ENCODE measurements at places on chromosomes 6 and 20.

GRCh38 chr20:62493253-62493885 lies 17.6 kb upstream of the GATA5 start:
- DNase-seq: no peak

DNA sequence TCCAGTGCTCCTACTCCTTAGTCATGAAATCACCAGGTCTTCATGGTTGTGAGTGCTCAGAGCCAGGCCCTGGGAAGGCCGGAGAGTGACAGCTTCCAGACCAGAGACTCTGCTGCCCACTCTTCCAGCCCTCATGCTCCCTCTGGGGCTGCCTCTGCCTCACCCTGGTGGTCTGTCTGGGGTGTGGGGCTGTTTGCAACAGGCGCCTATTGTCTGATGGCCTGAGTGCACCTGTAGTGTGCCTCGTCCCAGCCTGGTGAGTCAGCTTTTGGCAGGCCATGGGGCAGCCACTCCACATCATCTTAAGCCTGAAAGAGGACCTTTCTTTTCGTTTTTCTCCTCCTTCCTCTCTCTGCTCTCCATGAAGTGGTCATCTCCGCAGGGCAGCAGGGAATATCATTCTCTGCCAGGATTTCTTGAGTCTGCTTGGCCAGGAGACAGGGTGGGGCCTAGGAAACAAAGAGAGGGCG lies 173.8 kb downstream of the VEGFA start:
- DNase-seq: no peak

- no peak for DNase-seq
Observed at GRCh38 chr20:54004445-54004844, 65.9 kb downstream of the BCAS1 start.

- DNase-seq: no peak
Observed at GRCh38 chr6:163759542-163759941, 345.0 kb downstream of the QKI start.

GRCh38 chr6:159118924-159119323 lies 50.3 kb upstream of the FNDC1 start:
- no peak for DNase-seq

DNA sequence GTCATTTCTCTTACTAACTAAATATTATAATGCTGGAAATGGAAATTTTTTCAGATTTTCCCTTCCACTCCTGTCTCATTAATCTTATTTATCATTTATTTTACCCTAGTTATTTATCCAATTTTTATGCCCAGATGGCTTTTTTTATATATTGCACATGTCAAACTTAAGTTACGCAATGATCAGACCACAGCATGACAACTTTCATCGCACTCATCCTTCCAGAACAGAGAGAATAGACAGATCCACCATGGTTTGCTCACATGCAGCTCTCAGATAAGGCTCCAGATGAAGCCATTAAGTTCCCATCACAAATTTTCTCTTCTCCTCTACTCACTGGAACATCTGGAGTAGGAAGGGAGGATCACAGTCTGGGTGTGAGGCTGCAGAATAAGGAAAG lies 48.7 kb downstream of the MAP7 start:
- DNase-seq: no peak

- DNase-seq: peak; percentile 74
Observed at GRCh38 chr6:12060780-12061609, 48.9 kb downstream of the HIVEP1 start.

- DNase-seq: no peak
Observed at GRCh38 chr20:54070187-54070987, at the start of gene BCAS1. BCAS1 (minus strand) TSS chr20:54070594; CDS start chr20:54058718, 11,876 bp downstream.

- peak; percentile 28 for DNase-seq
Observed at GRCh38 chr20:20837574-20838021, 125.2 kb upstream of the RALGAPA2 start.

DNA sequence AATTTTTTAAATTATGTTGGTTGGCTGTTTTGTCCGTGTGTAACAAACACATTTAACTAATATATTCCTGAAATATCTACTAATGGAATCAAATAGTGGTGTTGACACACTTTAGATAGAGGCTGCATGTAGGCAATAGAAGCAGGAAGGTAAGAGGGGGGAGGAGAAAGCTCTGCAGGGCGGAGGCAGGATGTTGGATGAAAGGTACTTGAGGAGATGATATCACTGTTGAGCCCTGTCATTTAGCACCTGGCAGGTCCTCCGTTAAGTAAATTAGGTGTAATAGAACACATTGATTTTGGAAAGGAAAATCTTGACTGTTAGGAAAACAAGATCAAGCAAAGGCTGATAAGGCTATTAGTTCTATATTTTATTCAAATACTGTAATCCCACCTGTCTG lies 618.7 kb downstream of the PKHD1 start:
- DNase-seq: no peak

DNA sequence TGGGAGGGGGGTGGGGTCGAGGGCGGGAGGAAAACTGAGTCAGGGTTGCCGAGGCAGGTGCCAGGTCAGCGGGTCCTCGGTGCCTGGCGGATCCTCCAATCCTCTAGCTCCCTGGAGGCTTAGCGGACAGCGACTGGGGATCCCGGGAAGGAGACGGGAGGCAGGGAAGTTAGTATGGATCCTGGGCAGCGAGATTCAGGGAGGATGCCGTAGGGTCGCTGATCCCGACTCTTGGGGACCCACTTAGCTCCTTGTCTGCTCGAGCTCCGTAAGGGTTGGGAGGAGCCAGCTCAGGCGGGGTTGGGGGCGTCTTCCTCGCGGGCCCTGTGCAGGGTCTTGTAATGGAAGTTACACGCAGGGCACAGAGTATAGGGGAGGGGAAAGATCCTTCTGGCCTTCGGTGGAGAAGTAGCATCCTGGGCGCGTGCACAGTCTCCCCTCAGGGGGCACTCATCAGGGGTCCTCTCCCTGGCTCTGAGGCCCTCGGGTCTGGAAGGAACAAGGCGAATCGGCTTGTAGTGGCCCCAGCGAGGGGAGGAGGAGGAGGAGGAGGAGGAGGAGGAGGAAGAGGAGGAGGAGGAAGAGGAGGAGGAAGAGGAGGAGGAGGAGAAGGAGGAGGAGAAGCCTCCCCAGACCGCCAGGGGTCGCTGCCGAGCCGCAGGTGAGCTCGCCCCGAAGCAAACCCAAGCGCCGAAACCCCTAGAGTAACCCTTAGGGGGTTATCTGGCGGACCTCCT lies 6.4 kb upstream of the SLC12A5 start:
- DNase-seq: peak; percentile 89

GRCh38 chr6:11040134-11040533 lies 4.0 kb downstream of the ELOVL2 start:
- DNase-seq: no peak

- no peak for DNase-seq
Observed at GRCh38 chr6:5497896-5498578, 236.7 kb downstream of the FARS2 start.

DNA sequence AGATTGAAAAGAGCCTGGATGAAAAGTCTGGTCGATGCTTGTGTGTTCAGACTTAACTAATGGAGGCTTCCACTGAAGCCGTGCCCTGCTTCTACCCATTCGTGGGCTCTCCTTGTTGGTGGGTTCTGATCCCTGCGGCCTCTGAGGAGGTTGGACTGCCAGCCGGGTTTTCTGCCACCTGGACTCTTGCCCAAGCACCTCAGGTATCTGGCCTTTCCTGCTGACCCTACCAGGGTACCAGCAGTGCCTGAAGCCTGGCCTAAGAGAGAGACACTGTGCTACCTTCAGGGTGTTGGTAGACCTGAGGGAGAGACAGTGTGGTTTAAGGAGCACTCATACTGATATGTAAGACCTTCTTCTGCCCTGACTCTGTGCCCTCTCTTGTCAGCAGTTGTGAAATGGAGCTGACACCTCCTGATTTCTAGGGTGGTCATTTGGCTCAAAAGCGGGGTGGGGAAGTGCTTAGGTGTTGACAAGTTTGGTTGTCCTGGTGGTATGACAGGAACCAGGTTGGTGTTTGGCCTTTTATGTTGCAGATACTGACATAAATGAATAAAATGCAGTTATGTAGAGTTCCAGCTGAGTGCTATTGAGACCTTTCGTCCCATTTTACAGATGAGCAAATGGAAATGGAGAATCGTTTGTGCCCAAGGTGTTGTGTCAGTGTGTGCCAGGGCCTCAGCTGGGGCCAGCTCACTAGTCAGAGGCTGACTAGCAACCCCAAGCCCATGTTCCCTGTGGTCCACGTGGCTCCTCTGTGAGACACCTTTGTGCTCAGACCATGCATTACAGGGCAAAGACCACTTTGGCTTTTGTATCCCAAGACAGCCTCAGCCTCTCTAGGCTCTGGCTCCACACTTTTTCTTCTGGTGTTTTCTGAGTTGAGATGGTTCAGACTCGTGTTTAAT lies 3.1 kb downstream of the PLCG1 start:
- peak; percentile 31 for DNase-seq

GRCh38 chr6:155582016-155582991 lies 126.7 kb upstream of the NOX3 start:
- no peak for DNase-seq

DNA sequence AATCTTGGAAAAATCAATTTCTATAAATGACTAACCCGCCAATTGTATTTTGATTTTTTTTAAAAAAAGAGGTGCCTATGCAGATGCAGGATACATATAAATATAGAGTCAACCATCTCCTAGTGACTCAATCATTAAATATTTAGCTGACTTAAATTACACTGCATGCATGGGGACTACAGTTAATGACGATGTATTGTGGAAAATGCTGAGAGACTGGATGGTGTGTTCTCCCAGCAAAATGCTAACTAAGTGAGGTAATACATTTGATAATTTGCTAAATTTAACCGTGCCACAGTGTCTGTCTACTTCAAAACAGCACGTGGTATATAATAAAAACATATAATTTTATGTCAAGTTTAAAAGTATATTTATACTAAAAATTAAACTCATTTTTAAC lies 341.6 kb downstream of the PRKN start:
- DNase-seq: no peak

- DNase-seq: peak; percentile 85
Observed at GRCh38 chr20:3744806-3745685, 12.6 kb downstream of the HSPA12B start.

DNA sequence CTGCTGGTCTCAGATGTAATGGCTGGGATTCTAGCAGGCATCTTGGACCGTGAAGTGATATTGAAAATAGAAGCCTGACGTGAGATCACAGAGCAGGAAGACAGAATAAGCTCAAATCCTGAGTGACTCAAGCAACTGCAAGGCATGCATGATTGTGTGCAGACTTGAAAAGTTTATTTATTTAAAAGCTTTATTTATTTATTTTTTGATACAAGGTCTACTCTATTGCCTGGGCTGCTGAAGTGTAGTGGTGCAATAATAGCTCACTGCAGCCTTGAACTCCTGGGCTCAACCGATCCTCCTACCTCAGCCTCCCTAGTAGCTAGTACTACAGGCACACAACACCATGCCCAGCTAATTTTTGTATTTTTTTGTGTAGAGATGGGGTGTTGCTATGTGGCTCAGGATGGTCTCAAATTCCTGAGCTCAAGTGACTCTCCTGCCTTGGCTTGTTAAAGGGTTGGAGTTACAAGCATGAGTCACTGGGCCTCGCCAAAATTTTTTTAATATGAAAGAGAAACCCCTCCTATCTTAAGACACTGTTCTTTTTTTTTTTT lies 40.1 kb upstream of the RNF144B start:
- DNase-seq: no peak

- DNase-seq: no peak
Observed at GRCh38 chr6:44897316-44897715, 430.8 kb upstream of the RUNX2 start.

DNA sequence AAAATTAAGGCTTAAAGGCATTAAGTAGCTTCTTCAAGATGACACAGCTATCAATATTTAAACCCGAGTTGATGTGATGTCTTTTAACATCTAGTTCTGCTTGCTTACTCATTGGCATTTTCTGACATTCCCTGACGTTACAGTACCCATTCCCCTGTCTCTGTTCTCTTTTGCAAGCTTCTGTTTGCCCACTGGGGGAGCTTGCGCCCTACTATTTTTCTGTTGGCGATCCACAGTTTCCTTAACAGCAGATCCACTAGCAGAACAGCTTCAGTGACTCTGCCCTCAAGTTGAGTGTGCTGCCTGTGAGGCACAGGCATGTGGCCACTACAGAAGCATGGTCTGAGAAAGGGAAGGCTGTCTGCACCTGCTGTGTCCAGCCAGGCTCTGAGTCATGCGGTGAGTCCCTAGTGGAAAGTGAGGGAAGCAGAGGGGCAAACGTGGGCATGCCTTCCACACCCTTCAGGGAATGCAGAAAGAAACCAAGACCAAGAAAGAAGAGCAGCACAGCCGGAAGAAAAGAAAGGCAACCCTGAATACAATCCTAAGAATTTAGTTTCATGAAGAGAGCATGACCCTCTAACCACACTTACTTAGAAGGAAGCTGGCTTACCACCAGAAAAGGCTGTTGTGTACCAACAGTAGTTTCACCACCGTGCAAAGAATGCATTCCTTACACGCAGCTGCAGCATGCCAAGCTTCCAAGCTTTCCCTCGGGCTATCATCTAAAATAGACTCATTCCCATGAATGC lies 97.7 kb upstream of the VGLL2 start:
- DNase-seq: no peak

- DNase-seq: no peak
Observed at GRCh38 chr6:83514866-83515466, 2.6 kb downstream of the PRSS35 start.

- DNase-seq: no peak
Observed at GRCh38 chr6:108159981-108160380, 5.8 kb upstream of the NR2E1 start.

DNA sequence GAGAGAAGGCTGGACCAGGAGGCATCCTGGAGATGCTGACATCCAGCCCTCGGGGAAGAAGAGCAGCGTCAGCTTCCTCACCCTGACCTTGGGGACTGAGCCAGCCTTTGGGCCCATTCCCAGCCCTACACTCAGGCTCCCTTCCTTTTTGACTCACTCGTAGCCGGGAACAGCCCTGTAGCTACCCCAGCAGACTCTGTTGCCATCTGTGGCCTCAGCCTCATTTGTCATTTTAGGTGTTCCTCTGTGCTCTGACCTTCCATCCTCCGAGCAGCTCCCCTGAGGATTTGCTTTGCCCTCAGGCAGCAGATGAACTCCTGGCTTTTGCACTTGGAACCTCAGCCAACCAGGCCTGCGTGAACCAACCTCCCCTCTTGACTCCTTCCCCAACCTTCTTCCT lies 67.5 kb downstream of the ELOVL2 start:
- no peak for DNase-seq

DNA sequence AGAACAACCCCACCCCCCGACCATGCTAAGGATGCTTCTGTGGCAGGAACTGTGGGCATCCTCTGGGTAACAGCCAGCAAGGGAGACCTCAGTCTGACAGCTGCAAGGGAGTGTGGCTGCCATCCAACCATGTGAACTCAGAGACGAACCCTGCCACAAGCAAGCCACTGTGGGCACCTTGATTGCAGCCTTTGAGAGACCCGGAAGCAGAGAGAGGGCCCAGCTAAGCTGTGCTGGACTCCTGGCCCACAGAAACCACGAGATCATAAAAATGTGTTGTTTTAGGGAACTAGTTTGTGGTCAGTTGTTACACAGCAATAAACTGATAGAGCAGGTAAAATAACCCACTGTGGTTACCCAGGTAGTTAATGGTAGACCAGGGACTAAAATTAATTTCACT lies 414.6 kb downstream of the CDH26 start:
- no peak for DNase-seq

GRCh38 chr6:152571089-152571488 lies 66.1 kb downstream of the SYNE1 start:
- no peak for DNase-seq

GRCh38 chr20:46113113-46113470 lies 5.0 kb upstream of the CD40 start:
- no peak for DNase-seq

- no peak for DNase-seq
Observed at GRCh38 chr6:111781041-111781708, 92.1 kb downstream of the FYN start.
